ENCODE measurements at places on chromosomes 3 and 15.

GRCh38 chr3:9101286-9101685 lies 138.0 kb upstream of the RAD18 start:
- no peak for DNase-seq

DNA sequence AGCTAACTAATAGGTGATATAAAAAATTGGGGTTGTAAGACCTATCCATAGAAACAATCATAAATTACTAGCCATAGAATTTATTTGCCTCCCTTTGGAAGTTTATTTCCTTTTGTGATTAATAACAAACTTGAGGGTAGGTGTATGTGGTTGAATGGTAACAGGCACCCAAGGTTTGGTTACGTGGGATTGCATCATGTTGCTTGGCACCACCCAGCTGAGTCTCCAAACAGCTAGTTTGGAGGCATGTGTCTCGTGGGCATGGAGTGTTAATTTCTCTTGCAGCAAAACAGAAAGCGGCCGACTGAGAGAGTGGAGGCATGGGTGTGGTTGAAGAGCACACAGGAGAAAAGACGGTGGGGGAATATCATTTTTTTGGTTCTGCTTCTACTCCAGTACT lies 441.4 kb downstream of the CNTN4 start:
- DNase-seq = no peak

GRCh38 chr3:171829841-171830517 lies 13.2 kb upstream of the TMEM212 start:
- no peak for DNase-seq

DNA sequence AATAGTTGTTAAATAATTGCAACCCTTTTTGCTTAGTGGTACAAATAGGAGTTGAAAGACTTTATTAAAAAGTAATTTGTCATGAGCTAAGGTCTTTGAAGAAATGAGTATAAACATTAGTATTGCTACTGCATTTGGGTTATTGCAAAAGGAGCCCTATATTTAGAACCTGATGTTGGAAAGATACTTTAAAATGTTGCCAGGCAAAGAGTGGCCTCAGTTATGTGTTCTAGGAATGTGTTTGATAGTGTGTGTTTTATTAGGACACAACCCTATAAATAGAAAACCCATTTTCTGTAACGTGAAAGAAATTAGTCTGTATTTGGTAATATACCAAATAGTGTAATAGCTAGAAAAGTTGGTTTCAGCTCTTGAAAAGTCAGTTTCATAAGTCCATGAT lies 10.7 kb downstream of the VPS8 start:
- no peak for DNase-seq

DNA sequence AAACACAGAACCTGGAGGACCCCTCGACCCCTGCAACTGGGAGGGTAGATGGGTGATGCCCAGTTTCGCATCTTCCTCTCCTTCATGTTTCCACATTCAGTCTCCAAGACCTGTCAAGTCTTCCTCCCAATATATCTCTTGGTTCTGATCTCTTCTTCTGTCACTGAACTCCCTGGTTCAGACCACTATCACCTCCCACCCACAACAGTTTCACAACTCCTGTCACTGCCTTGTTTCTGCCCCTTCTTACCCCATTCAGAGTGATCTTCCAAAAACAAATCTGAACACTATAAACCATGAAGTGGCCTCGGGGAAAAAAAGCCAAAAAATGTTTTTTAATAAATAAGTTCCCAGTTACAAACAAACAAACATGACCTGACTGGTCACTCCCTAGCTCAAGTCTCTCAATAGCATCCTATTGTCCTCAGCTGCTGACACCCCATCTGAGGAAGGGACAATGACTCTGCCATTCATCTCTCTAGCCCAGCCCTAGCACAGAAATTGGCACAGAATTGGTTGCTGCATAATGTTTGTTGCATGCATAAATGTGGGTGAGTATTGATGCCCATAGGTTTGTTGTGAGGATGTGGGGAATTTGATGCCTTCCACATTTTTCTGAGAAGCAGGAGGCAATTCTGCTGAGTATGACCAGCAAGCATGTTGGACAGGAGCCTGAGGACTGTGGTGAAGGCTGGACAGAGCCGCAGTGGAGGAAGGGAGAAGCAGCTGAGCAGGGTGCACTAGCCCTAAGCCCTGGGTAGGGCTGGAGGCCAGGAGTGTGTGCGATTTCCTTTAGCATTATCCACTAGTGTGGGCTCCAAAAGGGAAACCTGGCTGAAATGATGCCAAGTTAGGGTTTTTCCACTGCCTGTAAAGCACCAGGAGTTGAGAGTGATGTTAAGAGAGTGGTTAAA lies 12.2 kb upstream of the XYLB start:
- no peak for DNase-seq

GRCh38 chr3:24566927-24567326 lies 72.3 kb upstream of the THRB start:
- DNase-seq = no peak

GRCh38 chr3:121545049-121545573 lies 677 bp downstream of the POLQ start:
- DNase-seq = no peak

GRCh38 chr15:99542828-99543227 lies 23.0 kb upstream of the MEF2A start:
- DNase-seq = no peak

DNA sequence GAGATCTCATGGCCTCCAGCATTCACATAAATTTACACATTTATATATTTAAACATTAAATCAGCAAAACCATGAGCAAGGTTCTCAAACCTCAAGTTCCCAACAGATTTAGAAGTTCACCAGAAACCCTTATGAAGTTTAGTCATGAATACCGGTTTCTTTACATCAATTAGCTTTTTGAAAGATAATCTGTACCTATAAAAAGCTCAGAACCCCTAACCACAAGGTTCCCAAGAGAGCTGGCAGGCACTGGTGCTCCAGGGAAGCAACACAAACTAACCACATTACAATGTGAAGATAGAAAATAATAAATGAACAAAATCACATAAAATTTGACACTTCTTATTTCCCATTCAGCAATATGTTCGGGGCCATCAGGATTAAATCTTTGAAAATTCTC lies 150.9 kb downstream of the FBN1 start:
- DNase-seq = no peak

GRCh38 chr3:144358191-144358590 lies 386.6 kb downstream of the DIPK2A start:
- no peak for DNase-seq

GRCh38 chr15:71224024-71224423 lies 108.8 kb downstream of the THSD4 start:
- no peak for DNase-seq

DNA sequence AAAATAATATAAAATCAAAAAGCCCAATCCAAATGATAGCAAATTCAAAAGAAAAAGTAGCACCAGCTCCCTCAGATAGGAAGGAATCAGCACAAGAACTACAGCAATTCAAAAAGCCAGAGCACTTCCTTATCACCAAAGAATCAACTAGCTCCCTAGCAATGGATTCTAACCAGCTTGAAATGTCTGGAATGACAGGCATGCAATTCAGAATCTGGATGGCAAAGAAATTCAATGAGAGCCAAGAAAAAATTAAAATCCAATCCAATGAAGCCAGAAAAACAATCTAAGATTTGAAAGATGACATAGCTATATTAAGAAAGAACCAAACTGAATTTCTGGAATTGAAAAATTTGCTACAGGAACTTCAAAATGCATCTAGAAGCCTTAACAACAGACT lies 1334.4 kb upstream of the ALCAM start:
- no peak for DNase-seq

DNA sequence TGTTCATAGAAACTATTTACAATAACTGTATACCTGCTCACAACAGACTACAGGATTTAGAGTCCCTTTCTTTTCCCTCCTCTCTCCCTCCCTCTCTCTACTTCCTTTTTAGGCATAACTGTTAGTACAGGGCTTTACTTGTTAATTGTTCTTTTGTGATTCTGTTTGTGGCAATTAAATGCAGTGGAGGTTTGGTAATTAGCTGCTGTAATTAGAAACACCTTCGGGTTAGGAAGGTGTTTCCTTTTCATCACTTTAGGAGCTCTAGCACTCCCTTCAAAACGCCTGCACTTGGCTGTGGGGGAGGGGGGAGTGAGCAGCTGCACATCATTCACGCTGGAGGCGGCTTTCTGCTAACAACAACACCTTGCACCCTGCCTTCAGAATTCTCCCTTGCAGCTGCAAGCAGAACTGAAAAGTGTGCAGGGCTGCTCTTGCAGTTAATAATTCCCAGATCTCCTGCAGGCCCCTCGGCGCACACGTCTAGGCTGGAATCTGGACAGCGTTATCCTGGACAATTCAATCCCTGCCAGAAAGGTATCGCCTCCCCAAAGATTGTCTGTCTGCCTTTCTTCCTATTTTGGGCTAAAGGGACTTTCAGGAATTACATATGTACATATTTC lies 242.6 kb upstream of the RGMA start:
- no peak for DNase-seq

DNA sequence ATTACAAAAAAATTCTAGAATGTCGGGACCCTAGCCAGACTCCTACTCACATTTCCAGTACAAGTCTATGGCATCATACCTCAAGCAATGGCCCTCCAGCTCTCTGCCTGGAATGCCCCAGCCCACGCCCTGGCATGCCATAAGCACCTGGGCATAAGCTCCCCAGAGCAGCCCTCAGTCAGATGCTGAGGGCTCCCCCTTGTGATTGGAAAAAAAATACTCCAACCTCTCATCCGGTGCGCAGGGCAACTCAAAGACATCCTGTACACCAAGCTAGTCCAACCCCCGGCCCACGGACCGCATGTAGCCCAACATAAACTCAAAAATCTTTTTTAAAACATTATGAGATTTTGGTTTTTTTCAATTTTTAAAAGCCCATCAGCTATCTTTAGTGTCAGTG lies 115.4 kb downstream of the NEK10 start:
- DNase-seq = no peak

- no peak for DNase-seq
These were observed 7.6 kb downstream of the IL17RD start for GRCh38 chr3:57157545-57157944.

DNA sequence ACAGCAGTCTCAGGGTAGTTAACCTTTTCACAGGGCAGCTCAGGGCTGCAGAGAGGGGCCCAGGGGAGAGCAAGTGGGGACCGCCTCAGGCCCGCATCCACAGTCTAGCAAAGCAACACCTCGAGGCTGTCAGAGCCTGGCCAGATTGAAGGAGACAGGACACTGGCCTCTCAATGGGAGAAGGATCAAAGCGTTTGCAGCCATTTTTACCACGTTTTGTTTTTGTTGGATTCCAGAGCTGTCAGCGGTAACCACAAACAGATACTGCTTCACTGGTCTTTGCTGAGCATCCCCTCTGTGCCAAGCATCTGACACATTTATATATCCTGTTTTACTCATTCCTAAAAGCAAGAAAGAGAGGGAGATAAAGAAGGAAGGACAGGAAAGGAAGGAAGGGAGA lies 153.8 kb downstream of the SHQ1 start:
- DNase-seq = no peak

GRCh38 chr15:41804916-41805666 lies 22.8 kb upstream of the JMJD7 start:
- DNase-seq = no peak

- no peak for DNase-seq
These were observed 165.0 kb downstream of the STXBP5L start for GRCh38 chr3:121073011-121073410.

- DNase-seq = no peak
These were observed 14.2 kb downstream of the CMTM7 start for GRCh38 chr3:32405711-32406323.

DNA sequence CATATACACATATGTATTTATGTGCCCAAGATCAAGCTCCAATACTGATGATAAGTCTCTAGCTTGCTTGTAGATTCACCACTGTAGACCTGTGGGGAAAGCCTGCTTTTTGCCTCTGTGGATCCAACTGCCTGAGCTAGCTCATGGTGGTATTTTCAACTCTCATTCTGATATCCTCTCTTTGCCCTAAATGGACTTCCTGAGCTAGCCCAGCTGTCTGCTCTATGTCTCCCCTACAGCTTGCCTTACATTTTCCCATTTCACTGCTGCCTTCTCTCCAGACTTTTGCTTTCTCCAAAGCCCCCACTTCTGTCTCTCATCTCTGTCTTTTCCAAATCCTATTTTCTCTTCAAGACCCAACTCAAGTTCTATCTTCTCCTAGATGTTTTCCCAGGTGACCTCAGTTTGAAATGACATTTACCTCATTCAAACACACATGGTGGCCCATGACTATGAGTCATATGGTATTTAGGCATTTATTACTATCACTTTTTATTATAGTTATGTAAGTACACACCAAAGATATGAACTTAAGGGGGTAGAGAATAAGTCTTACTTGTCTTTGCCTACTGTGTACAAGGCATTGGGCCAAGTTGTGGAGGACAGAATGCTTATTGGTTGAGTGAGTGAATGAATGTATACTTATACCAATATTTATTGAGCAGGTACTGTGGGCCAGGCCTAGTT lies 191.7 kb downstream of the NR1D2 start:
- DNase-seq = no peak

GRCh38 chr15:25670025-25670554 lies 193.0 kb downstream of the ATP10A start:
- no peak for DNase-seq

GRCh38 chr3:48428572-48429316 lies 1.1 kb downstream of the PLXNB1 start:
- no peak for DNase-seq

All from NCI-H2029 treated with DMSO at 0.1 percent for 48 hours (cell line).